ENCODE measurements at places on chromosomes 7 and 10.

GRCh38 chr7:28440055-28440601, 27.8 kb downstream of the CREB5 start:
- no peak for DNase-seq

GRCh38 chr7:106420736-106421135, 136.0 kb upstream of the NAMPT start:
- DNase-seq: no peak

GRCh38 chr10:48658243-48658974, 26.3 kb upstream of the WDFY4 start:
- peak; percentile 66 for DNase-seq

- DNase-seq: no peak
Observed at GRCh38 chr10:76436401-76436811, 1005.0 kb downstream of the LRMDA start.

DNA sequence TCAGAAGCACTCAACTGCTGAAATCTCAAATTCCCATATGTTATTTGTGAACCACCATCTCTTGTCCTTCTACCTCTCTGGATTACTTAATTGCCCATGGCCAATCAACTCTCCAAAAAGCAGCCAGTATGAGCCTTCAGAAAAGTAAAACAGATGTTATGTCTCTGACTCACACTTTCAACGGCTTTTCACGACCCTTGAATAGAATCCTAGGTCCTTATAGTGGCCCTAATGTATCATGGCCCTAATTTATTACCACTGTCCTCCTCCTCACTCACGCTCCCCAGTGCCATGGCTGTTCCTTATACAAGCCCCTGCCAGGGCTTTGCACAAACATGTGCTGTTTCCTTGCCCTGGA, 20.0 kb downstream of the ZNF438 start:
- DNase-seq: no peak

GRCh38 chr7:46282155-46282554, 361.1 kb upstream of the IGFBP3 start:
- DNase-seq: no peak

- no peak for DNase-seq
Observed at GRCh38 chr7:27929127-27929526, 189.2 kb downstream of the TAX1BP1 start.

GRCh38 chr10:58360412-58361004, 24.7 kb upstream of the TFAM start:
- no peak for DNase-seq

- no peak for DNase-seq
Observed at GRCh38 chr7:5589819-5590595, 166.4 kb upstream of the TNRC18 start.

DNA sequence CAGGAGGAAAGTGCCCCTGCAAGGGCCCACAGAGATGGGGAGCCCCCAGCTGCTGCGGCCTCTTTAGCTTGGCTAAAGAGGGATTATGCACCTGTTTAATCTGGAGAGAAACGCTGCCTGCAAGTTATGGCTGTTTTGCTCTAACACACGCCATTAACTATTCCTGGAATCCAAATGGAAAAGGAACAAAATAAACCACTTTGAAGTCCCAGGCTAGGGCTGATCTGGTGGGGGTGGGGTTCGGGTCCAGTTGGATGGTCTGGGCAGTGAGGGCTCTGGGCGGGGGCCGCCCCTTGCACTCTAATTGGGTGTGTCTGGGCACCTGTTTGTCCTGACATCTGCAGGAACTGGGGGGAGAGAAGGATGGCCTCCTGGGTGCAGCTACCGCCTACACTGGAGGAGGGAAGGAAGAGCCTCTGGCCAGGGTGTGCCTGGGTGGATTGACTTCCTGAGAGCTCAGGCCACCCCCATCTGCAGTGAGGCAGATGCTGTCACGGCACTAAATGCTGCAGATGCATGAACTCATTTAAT, 300.6 kb downstream of the ZEB1 start:
- no peak for DNase-seq

DNA sequence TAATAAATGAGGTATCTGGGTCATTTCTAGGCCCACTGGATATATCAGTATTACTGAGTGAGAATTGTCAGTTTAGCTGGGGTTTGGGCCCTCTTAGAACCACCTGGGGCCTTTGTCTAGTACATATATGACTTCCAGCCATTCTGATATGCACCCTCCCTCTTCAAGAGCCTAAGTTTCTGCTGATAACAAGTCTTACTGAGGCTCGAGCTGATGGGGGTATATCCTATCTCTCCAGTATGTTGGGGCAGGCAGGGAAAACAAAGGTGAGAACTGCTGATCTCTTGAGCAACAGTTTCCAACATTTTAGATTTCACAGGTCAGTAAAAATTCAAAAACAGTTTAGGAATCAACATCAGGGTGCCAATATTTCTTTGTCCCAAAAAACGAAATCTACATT, 10.8 kb upstream of the ZNRF2 start:
- DNase-seq: no peak

- DNase-seq: no peak
Observed at GRCh38 chr7:15515252-15515651, 46.6 kb downstream of the AGMO start.

- no peak for DNase-seq
Observed at GRCh38 chr10:14540062-14540461, 209.3 kb upstream of the FRMD4A start.

- no peak for DNase-seq
Observed at GRCh38 chr7:73740771-73741170, 2.2 kb upstream of the ABHD11 start.

Measured in CD4-positive, alpha-beta T cell treated with Interleukin-6 for 4 hours (primary cell).